HuH-7.5 (cell line): ENCODE measurements at places on chromosomes 16 and 17.
A peak's percentile ranks its signal among the peaks of the same experiment; 100 is the strongest.

- DNase-seq: no peak
Measured at GRCh38 chr17:1519678-1520077, 3.3 kb upstream of the INPP5K start.

GRCh38 chr17:41957869-41958439 is 8.6 kb upstream of the CNP start:
- DNase-seq: no peak

GRCh38 chr17:72955391-72956140 is 136.9 kb downstream of the SLC39A11 start:
- no peak for DNase-seq

DNA sequence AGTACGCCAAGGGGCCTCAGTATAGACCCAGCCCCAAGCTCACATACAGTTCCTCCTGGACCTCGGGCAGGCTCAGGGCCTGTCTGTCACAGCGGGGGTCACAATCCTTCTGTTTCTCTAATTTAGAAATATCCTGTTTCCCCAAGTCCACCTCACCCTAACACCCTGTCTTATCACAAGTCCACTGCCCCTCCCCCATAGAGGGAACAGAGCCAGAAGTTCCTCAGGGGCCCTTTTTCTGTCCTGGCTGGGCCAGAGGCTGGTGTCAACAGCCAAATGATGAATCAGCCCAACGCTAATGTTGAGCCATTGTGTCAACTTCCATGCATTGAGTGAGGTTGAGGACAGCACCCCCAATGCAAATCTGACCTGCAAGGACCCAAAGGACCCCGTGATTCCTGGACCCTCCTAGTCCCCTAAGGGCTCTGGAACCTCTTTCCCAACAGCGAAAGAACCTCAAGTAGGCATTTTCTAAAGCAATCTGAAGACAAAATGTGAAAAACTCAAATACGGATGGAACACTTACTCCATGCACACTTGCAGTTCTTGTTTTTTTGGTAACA is 58.6 kb downstream of the PECAM1 start:
- DNase-seq: no peak

DNA sequence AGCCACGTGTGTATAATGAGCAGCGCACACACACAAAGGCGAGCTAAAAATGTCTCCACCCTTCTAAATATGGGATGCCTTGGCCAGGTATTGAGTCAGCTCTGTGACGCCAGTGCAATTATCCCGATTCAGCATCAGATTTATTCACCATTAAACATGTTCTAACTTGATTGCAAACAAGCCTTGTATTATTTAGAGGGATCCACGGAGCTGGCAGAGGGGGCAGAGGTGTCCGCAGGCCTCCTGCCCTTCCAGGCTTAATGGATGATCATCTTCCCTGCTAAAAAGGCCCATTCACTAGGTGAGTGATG is 591.7 kb downstream of the MAF start:
- DNase-seq: no peak

GRCh38 chr17:74146196-74146595 is 57.3 kb upstream of the RPL38 start:
- DNase-seq: no peak

DNA sequence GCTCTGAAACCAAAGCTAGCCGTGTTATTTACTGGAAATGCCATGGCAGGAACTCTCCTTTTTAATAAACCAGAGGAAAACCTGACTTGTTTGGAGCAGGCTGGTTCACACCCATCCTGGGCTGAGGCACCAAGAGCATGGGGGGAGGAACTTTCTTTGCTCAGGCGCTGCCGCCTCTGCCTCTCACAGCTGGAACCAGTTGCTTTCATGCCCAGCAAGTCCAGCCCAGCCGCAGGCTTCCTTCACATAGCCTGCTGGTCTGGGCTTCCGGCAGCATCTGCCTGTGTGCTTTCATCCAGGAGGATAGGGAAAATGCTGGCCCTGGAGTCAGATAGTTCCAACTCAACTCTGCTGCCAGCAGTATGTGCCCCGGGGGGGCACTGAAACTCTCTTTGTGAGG is 88.1 kb upstream of the ASIC2 start:
- no peak for DNase-seq

GRCh38 chr17:30524847-30525246 is 47.6 kb downstream of the GOSR1 start:
- DNase-seq: no peak

- DNase-seq: no peak
Measured at GRCh38 chr16:10897134-10897533, 20.1 kb downstream of the CIITA start.

GRCh38 chr16:66503030-66503429 is 46.9 kb downstream of the TK2 start:
- DNase-seq: no peak

GRCh38 chr16:22721511-22722100 is 92.4 kb upstream of the HS3ST2 start:
- DNase-seq: no peak

- DNase-seq: no peak
Measured at GRCh38 chr16:15749371-15749770, 99.3 kb downstream of the NDE1 start.

DNA sequence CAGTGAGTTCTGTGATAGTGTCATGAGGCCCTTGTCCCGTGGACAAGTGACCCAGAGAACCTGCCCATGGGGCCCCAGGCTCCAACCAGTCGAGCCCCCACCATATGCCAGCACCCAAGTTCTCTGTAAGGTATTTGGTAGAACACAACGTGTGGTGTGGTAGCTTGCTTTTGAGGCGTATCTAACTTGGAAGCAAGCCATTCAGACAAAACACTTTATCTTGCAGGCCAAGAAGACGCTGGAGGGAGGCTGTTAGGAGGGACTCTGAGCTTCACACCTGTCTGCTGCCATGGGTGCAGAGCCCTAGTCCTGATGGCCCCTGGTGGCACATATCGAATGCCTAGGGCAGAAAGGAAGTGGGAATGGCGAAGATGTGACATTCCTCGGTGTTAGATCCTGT is 1.6 kb downstream of the NDUFAF8 start:
- DNase-seq: no peak

- no peak for DNase-seq
Measured at GRCh38 chr16:2855536-2855935, 2.4 kb downstream of the PRSS22 start.

- DNase-seq: no peak
Measured at GRCh38 chr16:17497648-17498047, 26.9 kb upstream of the XYLT1 start.

DNA sequence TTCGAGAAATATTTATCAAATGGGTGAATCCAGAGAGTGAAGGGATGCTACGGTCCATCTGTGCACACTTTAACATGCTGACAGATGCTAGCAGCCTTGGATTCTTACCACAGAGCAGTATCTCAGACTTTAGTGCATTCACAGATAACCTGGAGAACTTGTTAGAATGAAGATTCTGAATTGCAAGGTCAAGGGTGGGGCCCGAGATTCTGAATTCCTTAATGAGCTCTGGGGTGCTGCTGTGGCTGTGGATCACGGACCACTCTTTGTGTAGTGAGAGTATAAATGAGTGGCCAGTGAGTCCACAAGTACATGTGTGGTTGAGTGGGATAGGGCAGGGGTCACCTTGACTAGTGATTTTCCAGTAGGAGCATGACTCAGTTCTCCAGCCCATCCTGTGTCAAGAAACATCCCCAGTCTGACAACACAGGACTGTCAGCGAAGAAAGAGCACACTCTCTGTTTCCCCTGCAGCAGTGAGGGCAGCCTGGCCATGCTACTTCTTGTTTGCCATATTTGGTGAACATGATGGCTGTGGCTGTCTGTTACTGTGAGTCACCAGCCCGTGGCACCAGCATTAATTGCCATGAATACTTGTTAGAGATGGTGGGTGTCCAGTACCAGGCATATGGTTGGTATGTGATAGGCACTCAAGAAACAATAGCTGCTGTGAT is 13.0 kb upstream of the SALL1 start:
- DNase-seq: no peak

DNA sequence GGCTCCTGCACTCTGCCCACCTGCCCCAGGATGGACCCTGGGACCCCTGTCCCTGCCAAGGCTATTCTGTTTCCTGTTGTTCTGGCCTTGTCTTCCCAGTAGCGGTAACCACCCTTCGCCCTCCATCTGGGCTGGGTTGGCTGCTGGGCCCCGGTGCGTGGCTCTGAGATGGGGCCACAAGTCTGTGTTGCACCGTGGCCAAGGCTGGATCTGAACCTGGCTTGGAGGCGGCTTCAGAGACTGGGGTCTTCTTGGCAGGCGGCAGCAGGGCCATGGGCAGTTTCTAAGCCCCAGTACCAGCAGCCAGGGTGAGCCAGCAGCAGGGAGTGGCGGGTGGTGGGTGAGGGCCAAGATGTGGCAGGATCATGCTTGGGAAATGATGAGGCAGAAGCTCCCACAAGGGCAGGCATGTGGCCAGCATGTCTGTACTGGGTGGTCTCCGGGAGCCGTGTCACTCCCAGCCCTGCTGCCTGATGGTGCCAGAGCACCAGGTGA is 12.6 kb downstream of the MAP2K3 start:
- no peak for DNase-seq

DNA sequence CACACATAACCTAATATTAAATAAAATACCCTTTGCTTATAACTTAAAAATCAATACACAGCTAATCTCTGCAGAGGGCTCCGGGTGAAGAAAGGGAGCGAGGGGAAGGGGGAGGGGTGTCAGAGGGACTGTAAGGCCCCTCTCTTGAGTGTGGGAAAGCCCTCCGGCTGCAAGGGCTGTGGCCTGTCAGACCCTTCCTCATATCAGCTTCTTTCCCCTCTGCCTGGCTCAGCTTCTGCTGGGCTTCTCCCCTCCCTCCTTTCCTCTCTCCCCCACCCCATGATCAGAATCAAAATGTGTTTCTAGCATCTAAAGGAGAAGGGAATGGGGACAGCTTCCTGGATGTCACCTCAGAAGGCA is 4.6 kb upstream of the SCRN2 start:
- no peak for DNase-seq

DNA sequence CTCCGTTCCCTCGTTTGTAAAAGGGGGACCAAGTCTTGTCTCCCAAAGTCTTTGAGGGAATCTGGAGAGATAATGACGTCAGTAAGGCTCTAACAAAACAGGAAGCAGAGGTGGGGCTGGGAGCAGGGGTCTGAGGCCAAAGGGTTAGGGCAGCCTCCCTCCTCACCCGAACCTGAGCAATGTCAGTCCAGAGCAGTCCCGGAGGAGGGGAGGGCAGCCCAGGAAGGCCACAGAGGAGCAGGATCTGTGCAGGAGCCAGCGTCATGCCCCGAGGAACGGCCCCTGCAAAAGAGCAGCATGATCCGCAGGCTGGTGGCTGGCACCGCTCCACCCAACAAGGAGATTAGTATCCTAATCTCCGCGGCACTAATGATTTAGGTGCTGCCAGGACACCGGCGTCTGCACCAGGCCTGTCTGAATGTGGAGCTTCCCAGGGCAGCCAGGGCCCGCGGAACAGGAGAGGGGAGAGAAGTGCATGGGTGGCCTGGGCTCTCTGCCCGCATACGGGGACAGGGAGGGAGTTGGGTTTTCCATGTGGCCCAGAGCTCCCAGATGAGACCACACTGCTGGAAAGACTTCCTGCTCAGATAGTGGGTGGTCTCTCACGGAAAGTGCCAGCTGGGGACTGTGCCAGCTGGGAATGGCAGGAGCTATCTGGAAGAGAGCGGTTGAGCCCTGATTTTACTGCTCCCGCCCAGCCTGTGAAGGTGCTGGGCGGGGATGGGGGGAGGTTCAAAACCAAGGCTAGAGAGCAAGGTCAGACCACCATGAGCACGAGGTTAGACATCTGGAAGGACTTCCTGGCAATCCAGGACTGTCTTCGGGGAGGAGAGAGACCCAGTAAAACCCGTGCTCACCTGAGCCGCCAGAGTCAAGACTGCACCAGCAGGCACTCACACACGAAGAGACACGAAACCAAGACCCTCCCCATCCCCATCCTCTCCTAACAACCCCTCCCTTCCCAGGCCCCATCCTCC is 11.0 kb upstream of the KRT17 start:
- DNase-seq: no peak

- peak; percentile 62 for DNase-seq
Measured at GRCh38 chr16:29765167-29766032, 12.7 kb upstream of the ZG16 start.

- DNase-seq: no peak
Measured at GRCh38 chr16:89426736-89427530, 63.4 kb downstream of the ANKRD11 start.

- no peak for DNase-seq
Measured at GRCh38 chr17:38341035-38341721, 2.6 kb downstream of the GPR179 start.

GRCh38 chr17:49637050-49637449 is 40.8 kb downstream of the SPOP start:
- no peak for DNase-seq

- peak; percentile 27 for DNase-seq
Measured at GRCh38 chr17:16406742-16407674, 8.4 kb upstream of the TRPV2 start.

GRCh38 chr16:84827897-84828296 is 8.1 kb downstream of the CRISPLD2 start:
- no peak for DNase-seq

DNA sequence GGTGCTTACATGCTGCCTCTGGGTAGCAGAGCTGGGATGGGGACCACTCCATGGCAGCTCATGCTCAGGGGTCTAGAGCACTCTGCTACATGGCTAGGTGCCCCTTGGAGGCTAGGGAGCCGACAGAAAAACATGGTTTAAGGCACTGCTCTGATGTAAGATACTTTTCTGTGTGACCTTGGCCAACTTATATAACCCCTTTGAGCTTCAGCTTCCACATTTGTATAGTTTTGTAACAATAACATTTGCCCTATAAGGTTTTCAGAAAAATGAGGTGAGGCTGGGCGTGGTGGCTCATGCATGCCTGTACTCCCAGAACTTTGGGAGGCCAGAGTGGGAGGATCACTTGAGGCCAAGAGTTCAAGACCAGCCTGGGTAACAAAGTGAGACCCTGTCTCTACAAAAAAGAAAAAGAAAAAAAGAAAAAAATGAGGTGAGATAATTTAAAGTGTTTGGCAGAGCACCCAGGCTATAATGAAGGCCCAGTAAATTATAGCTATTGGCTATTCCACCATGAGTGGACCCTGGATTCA is 3.2 kb downstream of the CES4A start:
- no peak for DNase-seq
